ENCODE measurements at places on chromosomes 11 and 22.

GRCh38 chr11:81098471-81098870 is 1635.2 kb downstream of the FAM181B start:
- DNase-seq: no peak

DNA sequence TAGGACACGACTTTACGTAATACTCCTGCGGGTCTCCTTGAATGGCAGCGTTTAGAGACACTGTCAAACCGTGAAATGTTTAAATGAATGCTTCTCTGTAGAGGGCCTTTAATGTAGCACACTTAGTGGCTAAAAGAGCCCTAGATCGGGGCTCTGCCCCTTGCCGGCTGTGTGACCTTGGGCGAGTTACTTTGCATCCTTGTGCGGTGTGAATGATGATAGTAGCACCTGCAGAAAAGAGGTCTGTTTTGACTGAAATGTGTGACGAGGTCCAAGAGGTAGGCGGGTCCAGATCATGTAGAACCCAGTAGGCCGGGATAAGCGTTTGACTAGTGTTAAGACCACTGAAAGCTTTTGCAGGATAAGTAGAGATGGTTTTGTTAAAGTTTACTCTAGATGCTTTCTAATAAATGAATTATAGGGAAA is 866 bp downstream of the MED17 start:
- no peak for DNase-seq

DNA sequence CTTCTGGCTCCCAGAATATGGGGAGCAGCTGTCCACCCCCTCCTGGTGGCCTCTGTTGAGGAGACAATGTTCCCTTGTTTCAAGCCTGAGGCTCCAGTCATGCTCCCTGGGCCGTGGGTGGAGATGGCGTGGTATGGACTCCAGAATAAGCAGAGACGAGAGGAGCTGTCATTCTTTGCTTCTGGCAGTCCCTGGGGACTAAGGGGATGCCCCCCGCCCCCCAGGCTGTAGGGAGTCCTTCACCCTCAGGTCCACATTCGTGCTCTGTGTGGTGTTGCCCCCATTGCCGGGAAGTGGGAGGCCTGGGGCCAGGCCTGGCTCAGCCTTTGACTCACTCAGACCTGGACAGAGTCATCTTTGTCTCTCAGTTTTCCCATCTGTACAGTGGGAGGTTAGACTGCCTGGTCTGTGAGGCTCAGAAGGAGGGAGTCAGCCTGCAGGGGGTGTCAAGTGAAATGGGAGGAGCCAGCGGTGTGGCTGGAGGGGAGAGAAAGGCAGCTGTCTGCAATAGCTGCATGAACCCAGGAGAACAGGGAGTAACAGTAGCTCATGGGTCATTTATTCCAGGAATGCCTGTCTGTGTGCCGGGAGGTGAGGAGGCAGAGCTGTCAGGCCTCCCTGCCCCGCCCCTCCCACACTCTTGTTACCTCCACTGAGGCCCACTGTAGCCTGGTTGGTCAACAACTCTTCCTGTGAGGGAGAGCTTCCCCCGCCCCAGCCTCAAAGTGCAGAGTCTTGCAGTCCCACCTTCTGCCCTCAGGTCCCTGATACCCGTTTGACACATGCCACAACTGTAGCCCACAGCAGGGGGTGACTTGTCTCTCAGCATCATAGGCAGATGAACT is 6.3 kb downstream of the ARHGEF17 start:
- no peak for DNase-seq

DNA sequence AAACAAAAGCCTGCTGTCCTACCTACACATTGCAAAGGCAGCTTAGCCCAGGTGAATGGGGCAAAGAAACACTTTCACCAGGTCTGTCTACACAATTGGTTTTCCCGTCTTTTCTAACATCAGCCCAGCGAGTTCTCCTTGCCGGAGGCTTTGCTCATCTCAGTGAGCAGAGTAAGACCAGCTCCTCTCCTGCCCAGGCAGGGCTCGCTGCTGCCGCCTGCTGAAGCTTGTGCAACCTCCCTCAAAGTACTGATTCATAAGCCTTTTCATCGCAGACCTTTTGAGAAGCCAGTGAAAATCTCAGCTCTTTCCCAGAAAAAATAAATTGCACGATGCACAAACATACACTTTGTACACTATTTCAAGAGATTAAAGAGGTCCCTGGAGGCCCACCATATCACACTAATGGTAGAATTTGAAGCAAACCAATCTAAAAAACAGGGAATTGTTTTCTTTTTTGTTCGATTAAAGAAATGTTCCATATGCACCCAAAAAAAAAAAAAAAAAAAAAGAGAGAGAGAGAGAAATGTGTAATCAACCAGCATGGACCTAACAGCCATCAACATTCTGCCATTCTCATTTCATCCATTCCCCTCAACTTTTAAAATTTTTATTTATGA is 328.1 kb upstream of the MPPED2 start:
- peak; percentile 12 for DNase-seq
